Activated T-cell treated with anti-CD3 and anti-CD28 coated beads for 4 hours (primary cell): ENCODE measurements at places on chromosomes 4 and X.

DNA sequence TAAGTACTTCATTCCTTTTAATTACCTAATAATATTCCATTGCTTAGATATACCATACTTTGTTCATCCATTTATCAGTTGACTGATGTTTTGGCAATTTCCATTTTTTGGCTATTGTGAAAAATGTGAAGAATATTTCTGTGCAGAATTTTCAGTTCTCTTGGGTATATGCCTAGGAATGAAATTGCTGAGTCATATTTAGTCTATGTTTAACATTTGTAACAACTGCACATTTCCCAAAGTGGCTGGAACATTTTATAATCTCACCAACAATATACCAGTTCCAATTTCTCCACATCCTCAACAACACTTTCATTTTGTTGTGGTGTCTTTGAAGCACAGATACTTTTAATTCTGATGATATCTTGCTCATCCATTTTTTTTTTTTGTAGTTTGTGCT lies 215.5 kb downstream of the PDGFC start:
- DNase-seq = no peak

DNA sequence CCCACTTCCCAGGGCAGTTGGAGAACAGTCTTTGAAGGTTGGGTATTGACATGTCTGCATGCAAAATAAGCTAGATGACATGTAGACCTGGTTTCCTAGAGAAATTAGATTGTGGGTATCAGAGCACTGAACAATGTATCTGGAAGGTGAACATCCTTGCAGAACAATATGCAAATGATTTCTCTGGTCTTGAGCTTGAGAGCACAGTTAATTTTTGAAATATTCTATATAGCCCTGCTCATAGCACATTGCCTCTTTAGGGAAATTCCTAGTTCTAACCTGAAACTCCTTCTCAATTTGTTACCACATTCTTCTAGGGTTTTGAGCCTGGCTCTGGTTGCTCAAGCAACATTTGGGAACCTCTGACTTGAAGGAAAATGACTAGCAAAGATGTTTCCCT lies 41.6 kb upstream of the LAS1L start:
- DNase-seq = no peak

- no peak for DNase-seq
Observed at GRCh38 chr4:84500386-84501201, 1.5 kb upstream of the NKX6-1 start.

GRCh38 chr4:20356565-20356964 lies 104.9 kb downstream of the SLIT2 start:
- DNase-seq = no peak

GRCh38 chr4:17688011-17688441 lies 73.6 kb downstream of the MED28 start:
- no peak for DNase-seq

DNA sequence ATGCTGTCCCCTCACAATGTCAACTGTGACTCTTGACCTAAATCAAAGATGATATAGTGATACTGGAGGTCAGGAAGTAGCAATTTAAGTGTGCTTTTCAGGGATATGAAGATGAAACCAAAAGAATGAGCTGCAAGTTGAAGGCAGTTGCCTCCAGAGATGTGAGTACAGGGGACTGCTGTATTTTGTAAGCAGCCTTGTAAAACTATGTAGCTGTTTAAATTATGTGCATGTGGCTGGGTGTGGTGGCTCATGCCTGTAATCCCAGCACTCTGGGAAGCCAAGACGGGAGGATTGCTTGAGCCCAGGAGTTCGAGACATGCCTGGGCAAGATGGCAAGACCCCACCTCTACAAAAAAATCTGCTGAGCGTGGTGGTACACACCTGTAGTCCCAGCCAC lies 15.1 kb upstream of the TNIP2 start:
- DNase-seq = no peak

DNA sequence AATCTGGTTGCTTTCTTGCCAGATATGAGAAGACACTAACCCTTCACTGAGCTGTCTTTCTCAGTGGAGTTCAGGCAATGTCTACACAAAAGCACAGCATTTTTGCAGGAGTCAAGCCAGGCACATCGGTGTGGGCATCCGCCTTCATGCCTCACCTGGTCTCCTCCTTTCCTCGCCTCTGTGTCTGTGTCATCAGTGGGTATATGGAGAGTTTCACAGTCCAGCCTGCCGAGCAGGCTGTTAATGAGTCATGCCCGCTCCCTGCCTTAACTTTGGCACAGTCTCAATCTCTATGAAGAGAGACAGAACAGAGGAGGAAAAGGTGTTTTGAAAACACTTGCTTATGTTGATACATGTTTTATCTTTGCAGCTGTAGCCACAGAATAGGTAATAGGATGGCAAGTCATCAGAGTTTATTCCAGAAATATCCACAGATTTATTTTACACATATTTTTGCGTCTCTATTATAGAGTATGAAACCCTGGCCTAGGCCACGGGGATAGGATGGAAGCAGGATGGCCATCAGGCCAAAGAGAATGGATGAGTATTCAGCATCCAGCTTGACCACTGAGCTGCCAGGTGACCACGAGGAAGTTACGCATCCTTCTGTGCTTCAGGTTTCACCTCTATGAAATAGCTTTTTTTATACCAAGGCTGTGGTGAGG lies 32.8 kb upstream of the MAML3 start:
- no peak for DNase-seq

- DNase-seq = no peak
Observed at GRCh38 chr4:114688059-114688458, 89.5 kb downstream of the UGT8 start.

GRCh38 chrX:51779306-51779705 lies 36.1 kb downstream of the GSPT2 start:
- DNase-seq = no peak
